ENCODE measurements at places on chromosomes 2 and 18.
A peak's percentile ranks its signal among the peaks of the same experiment; 100 is the strongest.

- DNase-seq = no peak
Measured at GRCh38 chr18:60838677-60839076, 466.1 kb upstream of the MC4R start.

DNA sequence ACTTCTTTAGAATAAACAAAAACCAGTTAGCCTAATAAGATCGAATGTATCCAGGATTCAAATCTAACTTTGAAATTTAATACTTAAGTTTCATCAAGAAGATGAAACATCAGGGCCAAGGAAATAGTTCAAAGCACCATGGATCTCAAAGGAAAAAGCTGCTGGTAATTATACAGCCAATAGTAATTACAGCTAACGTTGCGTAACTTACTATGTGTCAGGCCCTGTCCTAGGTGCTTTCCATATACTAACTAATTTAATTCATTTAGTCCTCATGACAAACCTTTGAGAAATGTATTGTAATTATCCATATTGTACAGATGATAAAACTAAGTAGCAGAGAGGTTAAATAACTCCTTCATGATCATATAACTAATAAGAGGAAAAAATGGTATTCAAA is 598.6 kb downstream of the NYAP2 start:
- no peak for DNase-seq

GRCh38 chr2:240309214-240309613 is 126.2 kb upstream of the GPC1 start:
- no peak for DNase-seq

- no peak for DNase-seq
Measured at GRCh38 chr2:25115902-25116301, 52.5 kb downstream of the POMC start.

- DNase-seq = no peak
Measured at GRCh38 chr2:160741815-160742214, 248.2 kb upstream of the RBMS1 start.

DNA sequence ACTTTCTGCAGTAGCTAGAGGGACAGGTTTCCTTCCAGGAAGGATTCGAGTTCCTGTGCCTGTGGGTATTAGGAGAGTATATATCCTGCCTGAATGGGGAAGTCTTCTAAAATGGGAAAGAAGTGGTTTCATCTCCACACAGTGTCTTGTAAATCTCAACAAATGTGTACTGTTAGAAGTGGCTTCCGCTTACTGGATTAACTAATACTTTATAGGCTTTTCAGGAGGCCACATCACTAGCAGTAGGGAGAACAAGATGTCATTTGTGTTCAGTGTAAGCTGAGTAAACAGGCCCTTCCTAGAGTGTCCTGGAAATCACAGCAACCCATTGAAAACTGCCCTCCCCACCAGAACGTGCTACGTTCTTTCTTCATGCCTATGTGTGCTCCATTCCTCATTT is 12.5 kb upstream of the POLR1B start:
- DNase-seq = no peak

DNA sequence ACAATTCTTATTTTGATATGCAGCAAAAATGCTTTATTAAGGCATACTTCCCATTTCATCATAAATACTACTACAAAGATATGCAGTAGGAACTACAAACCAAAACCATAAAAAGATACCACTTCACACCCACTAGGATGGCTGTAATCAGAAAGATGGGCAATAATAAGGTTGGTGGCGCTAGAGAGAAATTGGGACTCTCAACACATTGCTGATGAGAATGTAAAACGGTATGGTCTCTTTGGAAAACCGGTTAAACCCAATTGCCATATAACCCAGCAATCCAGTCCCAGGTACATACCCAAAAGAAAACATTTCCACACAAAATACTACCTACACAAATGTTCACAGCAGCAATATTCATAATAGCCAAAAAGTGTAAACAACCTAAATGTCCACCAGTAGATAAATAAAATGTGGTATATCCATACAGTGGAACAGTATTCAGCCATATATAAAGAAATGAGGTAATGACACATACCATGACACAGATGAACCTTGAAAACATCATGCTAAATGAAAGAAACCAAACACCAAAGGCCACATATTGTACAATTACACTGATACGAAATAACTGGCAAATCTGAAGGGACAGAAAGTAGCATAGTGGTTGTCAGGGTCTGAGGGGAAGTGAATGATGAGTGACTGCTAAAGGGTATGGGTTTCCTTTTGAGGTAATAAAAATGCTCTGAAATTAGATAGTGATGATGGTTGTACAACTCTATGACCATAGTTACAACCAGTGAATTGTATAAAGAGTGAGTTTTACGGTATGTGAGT is 12.7 kb downstream of the SP3 start:
- no peak for DNase-seq

GRCh38 chr18:9062418-9062751 is 40.1 kb upstream of the NDUFV2 start:
- DNase-seq = no peak

GRCh38 chr2:106561356-106561755 is 74.2 kb downstream of the CD8B2 start:
- no peak for DNase-seq

DNA sequence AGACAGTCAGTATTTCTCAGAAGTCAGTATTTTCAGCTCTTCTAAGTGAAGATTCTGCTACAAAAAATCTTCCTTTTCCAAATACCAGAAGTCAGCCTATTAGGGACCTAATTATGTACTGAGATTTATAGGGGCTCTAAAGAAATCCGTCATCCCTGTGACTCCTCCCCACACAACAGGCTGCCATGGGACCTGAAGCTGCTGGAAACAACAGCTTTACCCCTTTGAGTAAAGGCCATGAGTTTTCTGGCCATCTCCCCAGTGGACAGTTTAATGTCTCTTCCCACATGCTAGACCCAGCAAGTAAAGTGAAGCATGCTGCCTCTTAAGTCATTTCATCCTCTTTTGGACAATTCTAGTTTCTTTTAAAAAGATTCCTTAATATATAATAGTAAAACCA is 255.7 kb upstream of the ACVR2A start:
- DNase-seq = no peak

DNA sequence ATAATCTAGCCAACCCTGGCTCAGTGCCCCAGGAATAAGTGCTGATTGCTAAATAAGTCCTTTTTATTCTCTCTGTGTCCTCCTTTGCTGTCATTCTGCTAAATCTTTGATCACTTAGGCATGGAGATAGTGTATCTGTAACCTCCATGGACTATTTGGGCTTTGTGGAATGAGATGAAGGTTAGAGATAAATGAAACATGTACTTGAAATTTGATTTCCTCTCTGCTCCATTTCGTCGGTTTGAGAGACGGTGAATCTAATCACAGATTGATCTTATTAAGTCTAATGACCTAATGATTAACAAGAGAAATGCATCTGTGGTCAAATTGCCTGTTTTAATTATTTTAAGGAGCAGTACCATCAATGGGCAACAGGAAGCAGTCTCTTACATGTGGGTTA is 159.2 kb downstream of the RIT2 start:
- no peak for DNase-seq

DNA sequence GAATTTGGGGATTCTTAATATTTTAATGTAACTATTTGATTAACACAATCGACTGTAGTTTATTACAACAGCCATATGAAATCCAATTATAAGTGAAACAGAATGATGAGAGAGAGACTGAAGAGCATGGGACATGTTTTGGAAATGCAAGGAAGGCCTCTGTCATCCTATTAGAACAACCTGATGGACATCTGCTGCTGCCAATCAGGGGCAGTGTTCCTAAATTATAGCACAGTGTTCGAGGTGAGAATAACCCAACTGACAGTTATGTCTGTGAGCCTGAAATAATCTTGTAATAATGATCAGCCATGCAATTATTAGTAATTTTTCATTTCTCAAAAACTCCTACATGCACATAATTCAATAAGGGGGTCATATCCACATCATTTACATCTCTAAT is 73.6 kb downstream of the CCDC141 start:
- no peak for DNase-seq

- no peak for DNase-seq
Measured at GRCh38 chr2:232757905-232758304, 18.5 kb downstream of the KCNJ13 start.

GRCh38 chr2:172103471-172104272 is 972 bp upstream of the DLX2 start:
- DNase-seq = peak; percentile 44

- no peak for DNase-seq
Measured at GRCh38 chr2:48270209-48270608, 259.7 kb upstream of the STON1 start.

- DNase-seq = no peak
Measured at GRCh38 chr18:31268985-31269406, 49.0 kb upstream of the DSG1 start.

GRCh38 chr2:202643012-202643858 is 8.5 kb downstream of the FAM117B start:
- DNase-seq = peak; percentile 58

GRCh38 chr2:136297312-136297711 is 179.4 kb upstream of the CXCR4 start:
- DNase-seq = no peak

DNA sequence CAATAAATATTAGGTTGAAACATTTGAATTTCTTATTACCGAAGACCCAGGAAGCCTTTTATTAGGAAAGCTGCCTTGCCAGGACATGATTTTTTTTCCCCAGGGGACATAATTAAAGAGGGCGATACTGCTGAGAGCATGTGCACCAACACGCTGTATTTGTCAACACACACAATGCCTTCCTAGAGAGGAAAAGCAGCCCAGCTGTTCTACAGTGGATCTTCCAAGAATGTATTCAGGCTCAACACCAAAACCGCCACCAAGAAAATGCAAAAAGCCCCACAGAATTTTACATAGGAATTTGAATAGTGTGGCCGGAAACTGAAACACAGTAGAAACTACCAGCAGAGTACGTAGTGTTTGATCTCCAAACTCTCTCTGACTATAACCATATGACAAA is 320.4 kb downstream of the DLGAP1 start:
- no peak for DNase-seq

DNA sequence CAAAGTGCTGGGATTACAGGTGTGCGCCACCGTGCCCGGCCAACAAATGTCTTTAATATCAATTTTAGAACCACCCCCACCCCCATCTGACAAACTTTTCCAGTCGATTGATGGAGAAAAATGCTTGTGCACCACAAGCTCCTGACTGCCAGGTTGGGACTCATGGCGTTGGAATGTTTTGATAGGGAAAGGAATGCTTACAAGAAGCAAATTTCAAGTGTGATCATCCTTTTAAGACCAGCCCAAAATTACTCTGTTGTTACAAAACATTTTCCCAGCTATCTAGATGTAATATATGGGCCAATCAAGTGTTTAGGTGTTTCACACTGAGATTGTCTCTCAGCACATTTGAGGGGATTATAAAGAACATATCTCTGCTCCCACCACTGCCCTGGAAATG is 45.2 kb downstream of the UBXN4 start:
- DNase-seq = no peak

- no peak for DNase-seq
Measured at GRCh38 chr2:240257940-240258580, 117.6 kb upstream of the OTOS start.

GRCh38 chr18:79510731-79511241 is 115.1 kb downstream of the NFATC1 start:
- DNase-seq = no peak

GRCh38 chr18:22828171-22828570 is 105.0 kb upstream of the RBBP8 start:
- DNase-seq = no peak

DNA sequence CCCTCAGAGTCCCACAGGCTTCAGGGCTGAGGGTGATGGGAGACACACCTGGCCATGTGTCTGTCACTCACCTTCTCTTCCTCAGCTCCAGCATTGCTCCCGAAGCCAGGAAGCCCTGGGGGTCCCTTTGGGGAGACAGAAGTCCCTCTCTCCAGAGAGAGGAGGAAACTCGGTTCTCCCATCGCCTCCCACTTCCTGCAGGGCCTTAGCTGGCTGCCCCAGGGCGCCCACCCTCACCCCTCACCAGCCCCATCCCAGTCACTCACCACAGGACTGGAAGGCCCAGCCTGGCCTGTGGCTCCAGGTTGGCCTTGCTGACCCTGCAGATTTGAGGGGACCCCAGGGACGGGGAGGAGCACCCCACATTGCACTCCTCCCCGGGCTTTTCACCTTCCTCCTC is 2.7 kb upstream of the RAB6D start:
- no peak for DNase-seq

- no peak for DNase-seq
Measured at GRCh38 chr2:179837408-179837807, 24.0 kb downstream of the ZNF385B start.

- DNase-seq = no peak
Measured at GRCh38 chr18:37383036-37383785, 182.4 kb downstream of the CELF4 start.

GRCh38 chr2:238145851-238146250 is 7.4 kb downstream of the KLHL30 start:
- DNase-seq = no peak

GRCh38 chr18:25813110-25813509 is 277.3 kb downstream of the SS18 start:
- DNase-seq = no peak

DNA sequence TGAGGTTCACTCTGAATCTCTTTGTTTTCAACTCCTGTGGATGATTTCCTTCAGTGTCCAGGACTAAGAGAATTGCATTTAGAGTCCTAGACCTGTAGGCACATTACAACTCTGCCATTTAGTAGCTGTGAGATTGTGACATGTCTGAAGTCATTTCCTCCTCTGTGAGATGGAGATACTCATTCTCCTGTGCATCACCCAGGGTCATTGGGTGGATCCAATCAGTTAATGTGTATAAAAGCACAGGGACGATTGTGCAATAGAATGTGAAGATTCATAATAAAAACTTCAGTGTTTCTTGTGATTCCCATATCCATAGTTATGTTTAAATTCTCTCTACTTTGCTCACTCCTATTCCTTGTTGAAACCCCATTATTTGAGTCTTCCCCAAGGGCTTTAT is 113.6 kb downstream of the DIS3L2 start:
- DNase-seq = no peak

DNA sequence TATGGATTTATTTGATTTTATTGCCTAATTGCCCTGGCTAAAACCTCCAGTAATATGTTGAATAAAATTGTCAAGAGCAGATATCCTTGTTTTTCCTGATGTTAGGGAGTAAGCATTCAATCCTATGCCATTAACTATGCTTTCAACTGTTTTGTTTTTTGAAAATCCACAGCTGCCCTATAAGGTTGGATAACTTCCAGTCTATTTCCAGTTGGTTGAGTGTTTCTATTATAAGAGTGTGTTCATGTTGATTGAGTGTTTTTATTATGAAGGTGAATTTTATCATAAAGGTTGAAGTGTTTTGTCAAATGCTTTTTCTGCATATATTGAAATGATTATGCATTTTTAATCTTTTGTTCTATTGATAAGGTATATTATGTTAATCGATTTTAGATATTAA is 149.9 kb upstream of the SCN7A start:
- no peak for DNase-seq

- DNase-seq = no peak
Measured at GRCh38 chr2:213816583-213816982, 532.3 kb downstream of the SPAG16 start.

GRCh38 chr2:208945719-208946256 is 478.1 kb upstream of the MAP2 start:
- no peak for DNase-seq

DNA sequence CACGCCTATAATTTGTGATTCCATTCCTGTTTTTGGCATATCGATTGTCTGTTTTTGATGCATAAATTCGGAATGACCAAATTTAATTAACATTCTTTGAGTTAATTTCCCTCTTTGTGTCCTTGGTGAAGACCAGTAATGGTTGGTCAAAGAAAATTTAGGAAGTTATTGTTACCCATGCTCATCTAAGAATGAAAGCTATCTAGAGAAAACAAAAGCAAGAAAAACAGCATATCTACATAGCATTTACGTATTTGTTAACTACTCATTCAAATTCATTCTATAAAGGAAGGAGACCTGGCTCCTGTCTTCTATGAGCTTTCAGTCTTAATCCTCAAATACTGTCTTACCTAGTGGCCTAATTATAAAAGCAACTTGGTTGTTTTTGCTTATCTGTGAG is 59.2 kb upstream of the CHST9 start:
- DNase-seq = no peak

Measured in CD4-positive, alpha-beta T cell treated with Interleukin-6 at 100 ng/mL for 8 hours (primary cell).